Psoas muscle (tissue), 8 donors: ENCODE measurements at places on chromosomes 3 and 15. TPM values are rescaled to one million over a fixed set of nuclear protein-coding genes. Genes with fewer than 3 reads are reported as not detected.

- no peak for DNase-seq
Observed at GRCh38 chr3:172367205-172368105, 80.8 kb downstream of the GHSR start.

DNA sequence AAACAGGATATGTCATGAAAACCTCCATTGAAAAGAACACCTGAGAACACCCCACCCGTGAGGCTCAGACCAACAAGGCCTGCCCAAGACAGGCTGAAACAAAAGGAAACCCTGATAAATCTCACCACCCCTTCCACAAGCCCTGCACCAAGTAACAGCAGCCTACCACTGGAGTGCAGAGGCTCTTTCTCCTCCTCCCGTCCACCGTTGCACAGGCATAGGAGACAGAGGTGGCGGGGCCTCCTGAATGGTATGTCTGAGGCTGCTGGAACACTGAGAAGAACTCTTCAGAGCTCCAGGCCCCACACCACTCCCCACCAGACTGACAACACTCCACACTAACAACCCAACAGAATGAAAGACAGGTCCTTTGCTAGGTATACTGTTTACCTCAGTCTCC lies 21.4 kb downstream of the CHDH start:
- DNase-seq = no peak

The CALML4 gene
- 1.4 TPM for polyA plus RNA-seq

DNA sequence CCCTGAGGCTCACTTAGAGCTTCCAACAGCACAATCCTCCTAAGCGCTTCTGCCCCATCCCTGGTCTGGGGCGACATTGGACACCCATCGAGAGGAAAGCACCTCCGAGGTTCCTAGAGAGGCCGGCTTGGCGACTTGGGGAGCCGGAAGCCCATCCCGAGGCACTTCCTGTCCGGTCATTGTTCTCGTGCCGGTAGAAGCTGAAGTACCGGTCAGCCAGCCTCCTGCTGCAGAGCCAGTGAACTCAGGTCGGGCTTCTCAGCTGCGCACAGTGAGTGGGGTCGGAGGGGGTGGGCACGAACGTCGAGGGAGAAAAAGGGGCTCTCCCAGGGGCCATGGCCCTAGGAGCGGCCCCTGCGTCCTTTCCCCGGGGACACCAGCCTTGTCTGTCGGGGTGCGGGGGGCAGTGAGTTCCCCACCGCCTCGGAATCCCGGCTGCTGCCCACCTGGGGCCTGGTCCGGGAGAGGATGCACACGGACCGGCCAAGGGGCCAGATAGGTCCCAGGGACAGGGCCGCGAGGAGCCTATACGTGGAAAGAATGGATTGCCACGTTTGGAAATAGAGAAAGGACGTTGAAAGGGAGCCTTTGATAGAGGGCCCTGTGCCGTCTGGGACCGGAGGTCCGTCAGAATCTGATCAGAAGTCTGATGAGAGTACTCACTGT lies at the start of gene ZNF35:
ZNF35 (plus strand) TSS at position 169 of the 666 bp plus-strand sequence. CDS start 2,336 bp downstream, outside the sequence.
- peak; percentile 78 for DNase-seq

The BCL2A1 gene
- 0.18 TPM for polyA plus RNA-seq

The CCDC191 gene
- polyA plus RNA-seq = 0.96 TPM

DNA sequence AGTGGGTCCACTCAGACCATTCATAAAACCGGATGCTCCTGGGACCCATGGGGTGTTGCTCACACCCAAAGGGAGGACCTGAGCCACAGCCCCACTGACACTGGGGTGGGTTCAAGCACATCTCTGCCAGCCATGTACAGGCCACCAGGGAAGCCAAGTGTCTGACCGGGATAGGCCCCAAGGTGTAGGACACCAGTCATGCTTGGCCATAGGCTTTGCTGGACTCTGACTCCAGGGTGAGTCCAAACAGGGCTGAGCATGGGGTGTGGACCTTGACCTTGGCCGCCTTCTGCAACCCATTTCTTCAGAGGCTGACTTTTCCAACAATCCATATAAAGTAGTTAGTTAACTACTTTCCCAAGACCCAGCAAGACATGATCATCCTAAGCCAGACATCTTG lies 31.4 kb upstream of the DUSP7 start:
- DNase-seq = peak; percentile 38
